CD4-positive, alpha-beta T cell treated with Interleukin-2 at 100 ng/mL for 4 hours (primary cell): ENCODE measurements at places on chromosomes 2 and 18.

- no peak for DNase-seq
Observed at GRCh38 chr2:119950966-119951365, 61.9 kb upstream of the EPB41L5 start.

DNA sequence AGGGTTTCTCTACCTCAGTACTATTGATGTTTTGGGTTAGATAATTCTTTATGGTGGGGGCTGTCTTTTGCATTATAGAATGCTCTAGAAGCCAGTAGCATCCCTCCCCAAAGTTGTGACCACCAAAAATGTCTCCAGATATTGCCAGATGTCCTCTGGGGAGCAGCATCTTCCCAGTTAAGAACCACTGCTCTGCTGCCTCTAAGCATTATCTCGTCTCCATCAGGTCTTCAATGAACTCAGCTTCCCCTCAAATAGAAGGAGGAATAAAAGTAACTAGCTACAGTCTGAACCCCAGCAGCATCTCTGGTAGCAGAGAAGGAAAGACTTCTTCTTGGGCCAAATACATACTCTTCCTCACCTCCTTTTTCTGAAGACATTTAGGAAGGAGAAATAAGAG, 244.1 kb downstream of the AGPS start:
- no peak for DNase-seq

GRCh38 chr2:2536416-2537056, 205.5 kb upstream of the MYT1L start:
- no peak for DNase-seq

DNA sequence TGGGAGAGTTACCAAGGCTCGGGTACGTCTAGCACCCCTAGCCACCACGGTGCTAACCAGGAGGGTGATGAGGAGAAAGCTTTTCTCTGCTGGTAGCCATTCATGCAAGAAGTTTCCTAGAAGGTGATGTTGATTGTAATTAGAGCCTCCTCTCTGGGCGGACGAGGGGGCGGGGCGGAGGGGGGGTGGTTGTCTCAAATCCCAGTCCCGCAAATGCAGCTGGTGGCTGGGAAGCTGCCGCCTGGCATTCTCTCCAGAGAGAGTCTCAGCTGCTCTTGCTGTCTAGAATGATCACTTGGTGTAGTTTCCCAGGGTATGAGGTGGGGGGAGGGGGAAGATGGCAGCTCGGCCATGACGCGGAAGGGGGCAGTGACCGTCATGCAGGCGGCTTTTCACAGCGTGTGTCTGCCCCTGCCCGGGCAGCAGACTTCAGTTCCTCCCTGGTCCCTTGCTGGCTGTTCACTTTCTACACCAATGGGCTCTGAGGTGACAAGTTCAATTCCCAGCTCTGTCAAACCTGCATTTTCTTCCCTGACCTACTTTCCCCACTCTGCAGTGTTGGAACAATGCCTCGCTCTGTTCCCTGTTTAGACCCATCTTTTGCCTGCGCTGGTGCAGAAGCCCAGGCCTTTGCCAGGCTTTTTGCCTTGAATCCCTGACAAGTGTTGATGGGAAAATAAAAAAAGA, 61.5 kb upstream of the KLF7 start:
- DNase-seq, result no peak

- no peak for DNase-seq
Observed at GRCh38 chr2:126660971-126661370, 5.0 kb downstream of the GYPC start.
